ENCODE measurements at places on chromosomes 6 and 20.

- no peak for DNase-seq
Observed at GRCh38 chr6:19443411-19443810, 393.8 kb upstream of the ID4 start.

DNA sequence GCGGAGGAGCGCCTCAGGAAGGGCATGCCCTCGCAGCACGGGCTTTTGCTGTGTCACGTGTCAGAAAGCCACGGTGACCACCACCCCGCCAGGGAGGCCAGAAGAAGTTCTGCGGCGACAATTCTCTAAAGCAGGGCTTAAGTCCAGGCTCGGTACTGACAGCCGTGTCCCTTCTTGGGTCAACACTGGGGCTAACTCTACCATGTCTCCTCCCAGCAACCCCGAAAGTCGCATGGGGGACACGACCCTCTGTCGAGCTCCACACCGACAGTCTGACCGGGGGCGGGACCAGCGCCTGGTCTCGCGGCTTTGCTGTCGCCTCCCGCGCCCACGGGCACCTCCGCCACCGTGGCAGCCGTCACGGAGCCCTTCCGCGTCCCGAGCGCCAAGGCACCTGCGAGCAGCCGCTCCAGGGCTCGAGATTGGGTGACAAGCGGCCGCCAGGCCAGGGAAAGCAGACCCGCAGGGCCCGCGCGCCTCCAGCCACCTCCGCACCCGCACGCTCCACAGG lies 534 bp downstream of the NANP start:
- no peak for DNase-seq

GRCh38 chr6:87799651-87800050 lies 97.6 kb upstream of the AKIRIN2 start:
- no peak for DNase-seq

DNA sequence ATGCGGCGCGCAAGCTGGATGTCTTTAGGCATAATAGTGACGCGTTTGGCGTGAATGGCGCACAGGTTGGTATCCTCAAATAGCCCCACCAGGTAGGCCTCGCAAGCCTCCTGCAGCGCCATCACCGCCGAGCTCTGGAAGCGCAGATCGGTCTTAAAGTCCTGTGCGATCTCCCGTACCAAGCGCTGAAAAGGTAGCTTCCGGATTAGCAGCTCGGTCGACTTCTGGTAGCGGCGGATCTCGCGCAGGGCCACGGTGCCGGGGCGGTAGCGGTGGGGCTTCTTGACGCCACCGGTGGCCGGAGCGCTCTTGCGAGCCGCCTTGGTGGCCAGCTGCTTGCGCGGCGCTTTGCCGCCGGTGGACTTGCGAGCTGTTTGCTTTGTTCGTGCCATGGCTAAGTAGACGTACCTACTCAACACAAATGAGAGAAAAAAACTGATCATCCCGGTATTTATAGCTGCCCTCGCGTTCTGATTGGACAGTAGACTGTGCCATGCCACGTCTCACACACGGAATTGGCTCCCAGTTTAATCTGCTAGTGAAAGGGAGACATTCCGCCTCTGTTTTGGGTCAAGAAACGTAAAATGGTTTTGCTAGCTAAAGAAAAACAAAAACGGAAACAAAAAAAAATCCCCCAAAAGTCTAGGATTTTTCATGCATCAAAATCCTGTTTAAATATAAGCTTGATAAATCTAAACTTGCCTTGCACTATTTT lies 40.1 kb downstream of the OR2B2 start:
- DNase-seq: peak; percentile 56

- DNase-seq: no peak
Observed at GRCh38 chr6:4950076-4950475, 53.8 kb downstream of the RPP40 start.

DNA sequence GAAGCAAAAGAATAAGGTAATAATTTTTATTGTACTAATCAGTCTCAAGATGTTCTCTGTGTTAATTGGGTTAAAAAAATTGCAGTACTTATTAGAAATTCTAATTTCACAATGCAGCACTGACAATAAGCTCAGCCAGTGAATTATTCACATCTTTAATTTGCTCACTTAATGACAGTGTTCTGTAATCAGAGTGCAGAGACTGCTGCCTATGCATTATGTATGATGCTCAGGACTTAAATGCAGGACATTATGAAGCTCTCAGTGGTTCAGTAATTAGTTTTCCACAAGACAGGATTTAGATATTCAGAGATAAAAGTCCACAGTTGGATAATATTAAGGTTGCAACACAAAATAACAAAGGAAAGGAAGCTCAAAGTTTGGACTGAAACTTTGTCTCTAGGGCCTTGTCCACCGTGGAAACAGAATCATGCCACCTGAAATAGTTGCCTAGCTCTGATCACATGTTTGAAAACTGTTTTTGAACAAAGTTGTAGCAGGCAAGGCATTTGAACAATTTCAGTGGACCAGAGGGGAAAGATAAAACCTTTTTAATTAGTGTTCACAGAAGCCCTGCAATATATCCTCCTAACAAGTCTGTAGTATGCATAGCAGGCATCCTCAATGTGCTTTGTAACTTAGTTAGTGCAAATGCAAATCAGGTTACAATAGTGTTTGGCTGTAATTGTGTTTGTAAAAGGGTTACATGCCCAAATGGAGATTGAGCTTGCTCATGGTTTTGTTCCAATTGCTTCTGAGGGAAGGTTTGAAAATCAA lies 23.7 kb upstream of the MMS22L start:
- no peak for DNase-seq

DNA sequence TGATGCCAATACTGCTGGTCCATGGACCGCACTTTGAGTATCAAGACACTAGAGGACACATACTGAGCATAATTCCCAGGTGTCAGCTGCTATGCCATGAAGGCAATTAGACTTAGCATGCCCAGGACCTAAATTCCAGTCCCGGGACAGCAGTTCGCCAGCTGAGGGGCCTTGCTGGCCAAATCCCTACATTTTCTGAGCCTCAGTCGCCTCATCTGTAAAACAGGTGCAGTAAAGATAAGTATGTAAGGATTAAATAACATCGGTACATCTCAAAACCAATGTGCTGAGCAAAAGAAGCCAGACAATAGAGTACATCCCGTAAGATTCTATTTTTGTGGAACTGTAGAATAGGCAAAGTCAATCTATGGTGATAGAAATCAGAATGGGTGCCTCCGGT lies 1.0 kb downstream of the BFSP1 start:
- DNase-seq: no peak

DNA sequence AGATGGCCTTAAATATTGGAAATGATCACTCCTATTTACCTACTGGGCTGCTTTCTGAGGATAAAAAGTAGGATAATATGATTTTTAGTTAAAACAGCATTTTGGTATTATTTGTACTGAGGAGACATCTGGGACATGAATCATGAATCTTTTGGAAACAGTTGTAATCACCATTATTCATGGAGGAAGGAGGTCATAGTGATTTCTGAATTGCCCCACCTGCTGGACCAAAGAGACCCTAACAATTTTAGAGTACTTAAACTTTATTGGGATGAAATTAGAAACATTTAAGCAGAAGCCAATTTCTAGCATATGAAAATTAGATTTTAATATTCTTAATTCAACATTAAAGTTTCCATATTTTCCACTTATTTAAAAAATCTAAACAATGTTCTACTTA lies 108.4 kb upstream of the SIM1 start:
- DNase-seq: no peak

- DNase-seq: no peak
Observed at GRCh38 chr6:166257911-166258318, 50.3 kb downstream of the PRR18 start.

DNA sequence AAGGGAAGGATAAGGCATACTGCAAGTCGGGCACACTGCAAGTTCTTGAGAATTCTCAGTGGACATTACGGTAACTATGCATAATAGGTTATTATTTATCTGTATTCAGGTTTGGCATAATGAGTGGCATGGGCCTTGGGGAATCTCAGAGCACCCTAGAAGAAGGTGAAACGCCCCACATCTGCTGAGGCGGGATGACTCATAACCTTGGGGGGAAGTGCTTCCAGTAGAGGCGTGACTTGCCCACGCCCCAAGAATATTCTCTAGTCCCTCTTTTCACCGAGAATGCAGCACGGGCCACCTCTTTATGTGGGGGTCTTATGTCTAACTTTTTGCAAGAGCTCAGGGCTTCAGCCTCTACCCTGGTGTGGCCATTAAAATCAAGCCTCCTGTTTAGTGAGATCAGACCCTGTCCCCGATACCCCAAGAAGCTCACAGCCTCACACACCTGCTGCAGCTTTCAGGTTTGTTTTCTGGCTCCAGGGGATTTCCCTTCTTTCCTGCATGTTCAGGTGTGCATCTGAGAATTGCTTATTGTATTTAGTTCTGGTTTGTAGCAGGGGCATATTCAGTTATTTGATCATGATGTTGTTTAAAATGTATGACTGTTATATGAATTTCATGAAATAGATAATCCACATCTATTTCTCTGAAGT lies 19.1 kb downstream of the ZFP64 start:
- DNase-seq: no peak

DNA sequence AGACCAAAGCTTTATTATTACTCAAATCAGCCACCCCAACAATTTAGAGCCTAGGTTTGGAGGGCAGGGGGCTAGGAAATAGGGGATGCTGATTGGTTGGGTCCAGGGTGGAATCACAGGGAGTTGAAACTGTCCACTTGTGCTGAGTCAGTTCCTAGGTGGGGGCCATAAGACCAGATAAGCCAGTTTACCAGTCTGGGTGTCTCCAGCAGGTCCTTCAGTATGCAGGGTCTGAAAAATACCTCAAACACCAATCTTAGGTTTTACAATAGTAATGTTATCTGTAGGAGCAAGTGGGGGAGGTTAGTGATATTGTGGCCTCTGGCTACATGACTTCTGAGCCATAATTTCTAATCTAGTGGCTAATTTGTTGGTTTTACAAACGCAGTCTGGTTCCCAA lies 63.2 kb downstream of the UBR2 start:
- no peak for DNase-seq

DNA sequence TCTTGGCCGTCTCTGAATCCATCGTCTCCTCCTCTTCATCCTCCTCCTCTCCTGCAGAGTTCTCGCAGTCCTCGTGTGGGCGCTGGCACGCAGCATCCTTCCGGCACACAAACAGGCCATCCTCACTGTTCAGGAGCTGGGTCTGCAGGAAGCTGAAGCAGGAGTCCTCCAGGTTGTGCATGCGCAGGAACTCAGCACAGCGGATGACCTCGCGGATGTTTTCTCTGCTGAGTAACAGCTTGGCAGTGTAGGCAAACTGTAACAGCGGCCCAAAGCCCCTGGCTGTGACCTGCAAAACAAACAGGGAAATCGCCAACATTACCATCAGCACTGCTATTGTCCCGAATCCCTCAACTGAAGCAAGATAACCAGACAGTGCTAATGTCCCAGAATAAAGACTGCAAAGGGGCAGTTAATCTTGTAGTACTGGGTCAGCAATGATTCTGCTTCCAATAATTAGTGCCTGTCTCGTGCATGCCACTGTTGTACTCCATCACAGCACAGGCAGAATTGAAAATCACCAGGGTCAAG lies 57.4 kb downstream of the GJA10 start:
- no peak for DNase-seq

- no peak for DNase-seq
Observed at GRCh38 chr6:118791499-118791898, 102.5 kb upstream of the ASF1A start.

- DNase-seq: no peak
Observed at GRCh38 chr6:127992144-127992543, 91.3 kb upstream of the THEMIS start.

DNA sequence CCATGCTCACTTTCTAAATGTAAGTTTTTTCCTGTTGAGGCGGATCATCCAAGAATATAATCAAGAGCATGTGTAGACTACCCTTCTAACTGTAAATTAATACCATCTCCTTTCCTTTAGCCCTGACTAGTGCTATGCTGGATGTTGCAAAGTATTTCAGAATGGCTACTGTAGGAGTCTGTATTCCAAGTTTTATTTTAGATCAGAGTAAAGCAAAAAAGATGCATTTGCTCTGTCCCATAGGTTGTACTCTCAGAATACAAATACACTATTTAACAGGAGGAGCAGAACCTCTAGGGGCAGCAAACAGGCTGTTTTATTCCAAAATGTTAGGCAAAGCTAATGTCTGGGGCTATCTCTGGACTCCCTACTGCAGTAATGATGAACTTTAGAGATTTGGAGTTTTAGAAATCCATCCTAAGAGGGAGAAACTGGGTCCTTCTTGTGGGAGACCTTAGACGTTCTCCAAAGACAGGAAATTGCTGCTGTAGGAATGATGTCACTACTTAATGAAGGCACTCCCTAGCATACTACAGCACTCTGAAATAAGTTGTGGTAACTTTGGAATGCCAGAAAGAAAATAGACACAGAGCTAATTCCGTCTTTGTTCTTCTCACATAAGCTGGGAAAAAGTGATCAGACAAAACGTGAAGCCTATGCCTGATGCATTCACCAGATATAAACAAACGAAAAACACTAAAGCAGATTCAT lies 392.4 kb upstream of the HS3ST5 start:
- DNase-seq: no peak

DNA sequence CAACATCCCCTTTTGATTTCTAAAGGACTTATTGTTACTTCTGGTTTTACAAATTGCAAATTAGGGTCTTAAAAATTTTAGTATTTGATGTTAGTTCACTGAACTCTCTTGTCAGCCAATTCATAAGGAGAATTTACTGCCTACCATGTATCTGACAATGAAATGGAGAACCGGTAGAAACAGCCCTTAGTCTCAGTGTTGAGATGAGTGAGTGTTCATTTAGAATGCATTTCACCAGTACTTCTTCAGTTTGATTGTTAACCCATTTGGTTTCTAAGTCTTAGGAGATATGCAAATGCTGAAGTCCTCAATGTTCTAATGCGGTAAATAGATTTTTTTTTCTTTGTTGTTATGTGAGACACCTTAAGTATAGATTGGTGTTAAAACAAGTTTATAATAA lies 616.3 kb upstream of the FLRT3 start:
- DNase-seq: no peak

- no peak for DNase-seq
Observed at GRCh38 chr6:168131464-168132415, 52.7 kb upstream of the FRMD1 start.

DNA sequence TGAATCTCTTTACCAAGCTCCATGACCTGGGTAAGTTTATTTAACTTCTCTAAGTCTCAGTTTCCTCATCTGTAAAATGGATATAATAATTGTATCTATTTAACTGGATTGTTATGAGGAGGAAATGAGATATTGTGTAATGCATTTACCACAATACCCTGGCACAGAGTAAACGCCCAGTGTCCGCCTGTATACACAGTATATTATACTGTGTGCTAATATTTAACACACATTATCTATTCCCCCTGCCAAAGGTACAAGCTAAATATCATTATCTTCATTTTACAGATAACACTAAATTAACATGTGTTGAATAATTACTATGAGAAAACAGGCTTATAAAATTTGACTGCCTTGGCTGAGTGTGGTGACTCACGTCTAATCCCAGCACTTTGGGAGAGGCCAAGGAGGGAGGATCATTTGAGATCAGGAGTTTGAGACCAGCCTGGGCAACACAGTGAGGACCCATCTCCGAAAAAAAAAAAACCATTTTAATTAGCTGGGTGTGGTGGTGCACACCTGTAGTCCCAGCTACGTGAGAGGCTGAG lies 38.7 kb upstream of the TNFRSF21 start:
- DNase-seq: no peak
